Activated naive CD4-positive, alpha-beta T cell (primary cell): ENCODE measurements at places on chromosomes 2 and 18.

DNA sequence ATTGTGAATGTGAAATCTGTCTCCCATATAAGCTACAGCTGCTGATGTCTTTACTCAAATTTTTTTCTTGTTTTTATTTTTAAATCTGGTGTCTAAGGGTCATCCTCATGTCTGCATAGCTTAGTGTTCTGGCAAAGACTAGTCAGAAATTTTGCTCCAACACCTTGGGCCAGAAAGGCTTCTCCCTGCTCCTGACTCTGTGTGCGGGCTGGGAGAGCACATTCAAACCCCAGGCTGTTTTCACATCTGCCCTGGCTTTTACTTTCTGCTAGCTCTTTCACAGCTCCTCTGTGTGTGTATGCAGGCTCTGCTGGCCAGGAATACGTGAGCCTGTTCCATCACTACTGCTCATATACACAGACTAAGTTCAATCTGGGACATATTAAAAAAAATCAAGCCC lies 102.9 kb upstream of the RIOK3 start:
- no peak for DNase-seq

DNA sequence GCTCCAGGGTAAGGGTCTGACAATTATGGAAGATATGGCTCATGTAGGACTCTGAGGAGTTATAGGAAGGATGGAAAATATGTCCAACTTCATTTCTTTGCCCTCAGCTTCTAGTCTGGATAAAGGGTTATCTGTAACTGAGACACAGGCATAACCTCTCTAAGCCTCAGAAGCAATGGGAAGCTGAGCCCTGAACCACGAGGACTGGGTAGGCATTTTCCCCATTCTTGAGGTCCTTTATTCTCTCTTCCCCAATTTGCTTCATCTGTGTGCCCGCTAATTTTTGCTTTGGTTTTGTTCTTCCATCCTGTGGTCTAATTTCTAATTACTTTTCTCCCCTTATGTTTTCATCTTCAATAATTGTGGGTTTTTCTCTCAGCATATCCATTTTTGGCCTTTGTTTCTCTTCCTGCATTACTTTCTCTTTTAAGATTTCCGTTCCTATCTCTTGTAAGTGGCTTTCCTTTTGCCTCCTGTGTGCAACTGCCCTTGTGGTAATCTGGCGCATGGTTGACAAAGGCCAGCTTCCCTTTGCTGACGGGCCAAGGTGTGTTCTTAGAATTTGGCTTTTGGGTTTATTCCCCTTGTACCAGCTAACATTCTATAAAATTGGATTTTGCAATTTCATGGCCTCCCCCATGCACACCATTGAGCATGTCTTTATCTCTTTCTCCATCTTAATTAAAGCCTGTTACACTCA lies 343.8 kb downstream of the TXNL1 start:
- no peak for DNase-seq

DNA sequence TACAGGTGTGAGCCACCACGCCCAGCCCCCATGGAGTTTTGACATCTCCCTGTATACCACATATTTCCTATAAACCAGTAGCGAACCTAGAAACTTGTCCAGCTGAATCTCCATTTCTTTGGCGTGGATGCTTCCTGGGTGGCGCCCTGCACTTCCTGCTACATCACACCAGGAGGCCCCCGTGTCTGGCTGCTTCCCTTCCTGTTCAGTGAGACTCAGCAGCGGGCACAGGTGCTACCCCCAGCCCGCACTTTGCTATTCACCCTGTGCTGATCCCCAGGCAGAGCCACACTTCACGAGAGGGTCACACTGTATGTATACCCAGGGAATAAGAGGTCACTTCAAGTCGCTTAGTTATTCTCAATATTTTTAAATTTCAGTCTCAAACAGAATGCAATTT lies 35.0 kb downstream of the CYP27C1 start:
- DNase-seq: no peak

DNA sequence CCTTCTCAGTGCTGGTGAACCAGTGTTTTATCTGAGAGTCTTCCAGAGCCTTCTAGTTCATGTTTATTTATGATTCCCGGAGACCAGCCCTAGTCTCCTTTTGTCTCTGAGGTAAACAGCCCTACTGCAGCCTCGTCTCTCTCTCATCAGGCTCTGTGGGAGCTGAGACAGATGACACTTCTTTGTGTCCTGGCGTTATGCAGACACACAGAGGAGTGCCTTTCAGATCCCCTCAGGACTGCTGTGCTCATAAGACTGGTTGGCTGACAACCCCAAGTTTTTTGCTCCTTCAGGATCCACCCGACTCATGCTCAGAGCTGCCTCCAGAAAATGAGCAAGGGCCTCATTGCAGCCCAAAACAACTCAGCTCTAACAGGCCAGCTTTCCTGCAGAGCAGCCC lies 523.8 kb upstream of the SPHKAP start:
- DNase-seq: no peak

- DNase-seq: no peak
Observed at GRCh38 chr2:128717758-128718710, 399.4 kb upstream of the HS6ST1 start.

DNA sequence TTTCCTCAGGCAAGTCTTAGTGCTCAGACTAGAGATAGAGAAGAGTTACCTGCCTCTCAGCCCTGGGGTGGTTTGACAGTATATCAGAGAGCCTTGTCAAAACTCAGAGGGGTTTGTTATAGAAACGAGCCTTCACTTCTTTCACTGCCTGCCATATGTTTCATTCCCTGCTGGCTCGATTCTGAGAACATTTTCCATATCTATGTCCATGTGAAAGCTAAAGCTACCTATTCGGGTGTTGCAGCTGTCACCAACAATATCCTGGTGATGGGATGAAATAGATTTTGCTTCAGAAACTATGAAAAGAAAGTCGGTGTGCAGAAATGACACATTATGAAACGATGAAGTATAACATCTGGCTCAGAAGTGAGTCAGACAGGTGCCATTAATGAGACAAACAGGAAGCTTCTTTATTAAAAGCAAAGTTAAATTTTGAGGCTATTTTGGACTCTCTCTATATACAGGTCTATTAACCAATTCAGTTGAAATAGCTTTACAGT lies 56.1 kb upstream of the TANK start:
- no peak for DNase-seq

GRCh38 chr18:50638016-50638883 lies 78.4 kb downstream of the MAPK4 start:
- DNase-seq: no peak

DNA sequence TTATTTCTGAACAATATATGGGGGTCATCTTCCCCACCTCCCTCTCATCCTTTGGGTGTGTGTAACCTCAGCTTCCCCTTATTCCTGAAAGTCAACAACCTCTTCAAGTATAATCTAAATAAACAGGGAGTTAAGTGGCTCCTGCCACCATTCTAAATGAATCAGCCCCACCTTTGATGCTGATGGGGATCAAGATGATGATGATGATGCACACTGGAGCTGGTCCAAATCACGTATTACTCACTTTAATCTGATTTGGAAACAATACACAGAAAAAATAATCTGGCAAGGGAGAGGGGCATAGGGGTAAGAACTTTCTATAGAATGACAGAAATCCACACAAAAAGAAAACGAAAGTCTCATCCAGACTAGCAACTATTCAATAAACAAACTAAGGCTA lies 7.1 kb downstream of the ACVR1 start:
- DNase-seq: no peak

DNA sequence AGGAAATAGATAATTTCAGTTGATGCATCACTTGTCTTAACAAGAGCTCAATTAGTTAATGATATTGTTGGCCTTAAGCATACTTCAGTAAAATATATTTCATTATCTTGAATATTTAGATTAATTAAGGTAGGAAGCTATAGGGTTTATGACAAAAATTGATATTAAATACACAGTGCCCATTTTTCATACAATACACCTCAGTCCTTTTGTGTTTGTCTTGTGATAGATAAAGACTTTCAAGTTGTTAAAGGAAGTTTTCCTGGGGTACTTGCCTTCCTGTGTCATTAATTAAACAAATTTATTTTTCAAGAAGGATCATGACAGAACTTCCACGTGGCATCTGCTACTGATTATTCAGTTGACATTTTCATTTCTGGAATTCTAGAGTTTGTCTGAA lies 420.5 kb downstream of the MTX2 start:
- no peak for DNase-seq

DNA sequence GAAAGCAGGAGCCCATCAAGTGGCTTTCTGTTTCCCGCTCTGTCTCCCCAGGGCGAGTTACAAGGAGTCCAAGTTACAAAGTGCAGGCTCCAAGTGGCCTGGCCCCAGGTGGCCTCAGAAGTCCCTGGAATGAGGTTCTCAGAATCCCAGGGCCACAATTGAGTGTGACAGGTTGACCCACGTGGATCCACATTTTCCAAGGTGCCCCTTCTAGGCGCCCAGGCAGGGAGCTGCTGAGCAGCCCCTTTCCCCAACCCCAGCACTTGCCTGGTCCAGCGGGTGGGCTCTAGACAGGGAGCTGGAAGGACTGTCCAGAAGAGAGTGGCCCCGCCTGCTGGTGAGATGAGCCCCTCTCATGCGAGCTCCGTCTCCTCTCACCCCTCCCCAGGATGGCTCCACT lies 253.4 kb downstream of the CYP26B1 start:
- no peak for DNase-seq

DNA sequence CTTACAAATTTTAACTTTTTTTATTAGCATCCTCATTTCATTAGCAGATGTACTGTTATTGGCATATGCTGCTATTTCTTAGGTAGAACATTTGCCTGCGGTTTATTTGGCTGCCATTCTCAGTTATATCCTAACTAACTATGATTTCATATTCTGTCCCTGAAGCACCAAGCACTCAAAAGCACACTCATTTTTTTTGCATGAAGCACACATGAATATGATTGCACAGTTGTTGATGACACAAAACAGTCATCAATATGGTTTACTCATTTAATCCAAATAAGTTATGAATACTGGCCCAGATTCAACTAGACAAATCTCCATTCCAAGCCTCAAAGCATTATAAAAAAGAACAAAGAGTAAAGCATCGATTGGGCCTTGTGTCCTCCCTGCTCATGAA lies 129.4 kb upstream of the CNTNAP5 start:
- no peak for DNase-seq

DNA sequence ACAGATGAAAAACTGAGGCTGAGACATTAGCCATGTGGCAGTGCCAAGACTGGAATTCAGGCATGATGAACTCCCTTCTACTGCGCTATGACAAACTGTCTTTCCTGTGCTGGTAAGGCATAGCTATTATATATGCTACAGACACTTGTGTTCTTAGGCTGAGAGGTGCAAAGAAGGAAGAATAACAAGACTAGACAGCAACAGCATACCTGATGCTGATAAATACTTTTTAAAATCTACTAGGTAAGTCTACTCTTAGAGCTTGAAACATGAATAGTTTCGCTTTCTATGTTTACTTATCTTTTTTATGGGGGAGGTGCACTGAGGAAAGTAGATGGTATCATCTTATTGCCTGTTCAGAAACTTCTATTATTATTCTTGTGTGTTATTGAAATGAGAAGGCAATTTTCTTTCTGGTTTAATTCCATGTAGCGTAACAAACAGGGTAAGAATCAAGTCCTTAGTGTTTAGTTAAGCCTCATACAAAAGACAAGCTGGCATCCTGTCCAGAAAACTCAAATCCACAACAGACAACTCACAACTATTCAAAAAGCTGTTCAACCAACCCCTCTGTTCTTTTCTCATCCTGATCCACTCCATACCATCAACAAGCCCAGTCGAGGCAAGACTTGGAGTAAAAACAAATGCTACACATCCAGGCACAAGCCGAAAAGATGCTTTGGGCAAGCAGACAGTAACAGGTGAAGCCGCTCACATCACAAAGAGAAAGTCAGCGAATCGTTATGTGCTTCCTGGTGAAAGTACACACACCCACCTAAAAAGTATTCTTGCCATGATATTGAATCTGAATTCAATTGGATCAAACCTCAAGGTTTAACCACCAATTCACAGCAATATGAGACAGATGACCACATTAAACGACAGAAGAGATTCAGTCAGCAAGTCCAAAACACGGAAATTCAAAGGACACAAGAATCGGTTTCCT lies 1.5 kb downstream of the TTC32 start:
- DNase-seq: no peak

GRCh38 chr2:202771741-202772460 lies 99.7 kb downstream of the ICA1L start:
- DNase-seq: no peak

DNA sequence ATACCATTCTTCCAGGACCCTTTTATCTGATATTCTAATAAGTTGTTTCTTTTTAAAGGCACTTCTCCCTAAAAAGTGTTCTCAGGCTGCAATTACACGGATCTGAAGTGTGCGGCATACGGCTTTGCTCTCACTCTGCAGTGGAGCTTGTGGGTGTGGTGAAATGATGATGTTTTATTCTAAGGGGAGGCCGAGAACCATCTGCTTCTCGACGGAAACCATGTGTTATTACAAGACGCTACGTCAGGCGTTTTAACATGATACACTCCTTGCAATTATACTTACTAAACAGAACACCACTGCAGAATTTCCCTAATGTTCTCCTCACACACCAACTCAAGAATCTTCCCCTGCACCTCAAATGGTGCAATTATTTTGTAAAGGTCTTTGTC lies 34.9 kb upstream of the CTDP1 start:
- no peak for DNase-seq

DNA sequence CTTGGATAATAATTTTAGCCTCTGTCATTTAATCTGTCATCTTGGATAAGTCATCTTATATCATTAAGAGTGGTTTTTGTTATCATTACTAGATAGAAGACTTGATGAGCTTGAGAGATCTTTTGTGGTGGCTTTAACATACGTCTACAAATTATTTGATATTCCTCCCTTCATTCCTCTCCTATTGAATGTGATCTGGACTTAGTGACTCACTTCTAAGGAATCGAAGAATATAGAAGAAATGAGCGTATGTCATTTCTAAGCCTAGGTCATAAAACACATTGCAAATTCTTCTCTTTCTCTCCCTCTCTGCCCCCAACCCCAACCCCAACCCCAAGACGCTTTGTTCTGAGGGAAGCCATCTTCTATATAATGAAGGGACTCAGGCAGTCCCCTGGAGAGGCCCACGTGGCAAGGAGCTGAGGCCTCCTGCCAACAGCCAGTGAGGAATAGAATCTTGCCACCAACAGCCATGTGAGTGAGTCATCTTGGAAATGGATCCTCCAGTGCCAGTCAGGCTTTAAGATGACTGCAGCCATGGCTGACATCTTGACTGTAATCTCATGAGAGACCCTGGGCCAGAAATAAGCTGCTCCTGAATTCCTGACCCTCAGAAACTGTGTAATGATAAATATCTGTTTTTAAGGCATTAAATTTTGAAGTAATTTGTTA lies 221.6 kb upstream of the SP5 start:
- DNase-seq: no peak

DNA sequence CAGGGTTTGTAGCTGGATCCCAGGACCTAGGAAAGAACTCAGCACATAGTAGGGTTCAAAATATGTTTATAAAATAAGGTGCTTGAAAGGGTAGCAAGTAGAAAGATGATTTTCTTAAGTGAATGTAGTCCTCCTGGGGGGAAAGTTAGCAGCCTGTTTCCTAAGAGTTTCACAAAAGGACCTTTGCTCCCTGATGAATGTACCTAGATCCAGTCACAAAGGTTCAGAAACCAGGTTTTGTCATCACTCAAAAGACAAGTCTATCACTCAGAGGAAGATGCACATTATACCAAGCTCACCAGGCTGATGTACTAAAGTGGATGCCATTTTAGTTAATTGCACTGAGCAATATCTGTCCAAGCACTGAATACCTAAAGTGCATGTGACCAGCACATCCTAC lies 378.2 kb downstream of the BCL11A start:
- no peak for DNase-seq

GRCh38 chr2:120346667-120347358 lies 877 bp downstream of the INHBB start:
- DNase-seq: no peak
